MM.1S (cell line): ENCODE measurements at places on chromosomes 7 and 10.
A peak's percentile ranks its signal among the peaks of the same experiment; 100 is the strongest.

DNA sequence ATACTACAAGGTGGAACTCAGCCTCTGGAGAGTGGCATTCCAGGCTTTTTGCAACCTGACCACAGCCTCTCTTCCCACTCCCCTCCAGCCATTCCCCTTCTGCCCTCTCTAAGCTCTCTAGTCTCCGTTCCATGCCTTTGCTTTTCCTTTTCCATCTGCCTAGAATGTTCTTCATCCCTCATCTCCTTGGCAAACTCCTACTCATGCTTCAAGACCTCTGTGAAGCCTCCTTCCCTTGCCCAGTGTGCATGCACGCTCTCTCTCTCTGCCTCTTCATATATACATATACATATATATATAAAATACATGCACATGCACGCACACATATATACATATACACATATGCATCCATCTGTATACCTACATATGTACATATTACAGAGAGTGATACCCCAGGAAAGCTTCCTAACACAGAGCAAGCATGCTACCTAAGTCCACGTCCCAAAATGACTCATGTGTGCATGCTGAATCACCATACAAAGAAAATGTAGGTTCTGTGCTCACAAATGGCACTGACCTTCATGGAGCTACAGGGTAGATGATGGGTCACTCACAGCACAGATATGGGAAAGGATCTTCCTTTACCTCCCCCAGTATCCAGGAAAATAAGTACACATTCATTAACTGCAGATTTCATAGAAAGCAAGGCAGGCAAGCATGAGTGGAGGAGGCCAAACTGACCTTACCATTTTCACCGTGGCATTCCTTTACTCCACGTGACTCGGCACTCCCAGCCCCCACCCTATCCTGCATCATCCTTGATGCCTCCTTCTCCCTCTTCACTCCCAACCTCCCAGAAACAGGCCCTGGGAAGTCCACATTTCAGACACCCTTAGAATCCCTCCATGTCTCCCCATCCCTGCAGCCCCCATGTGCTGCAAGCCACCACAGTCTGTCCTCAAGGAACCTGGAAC is 238.4 kb upstream of the ZMIZ1 start:
- H3K27ac ChIP-seq, result no peak overlapping the region
- no peaks in the 10 kb centered on the region for H3K4me1 ChIP-seq
- no peaks in the 10 kb centered on the region for H3K27me3 ChIP-seq

DNA sequence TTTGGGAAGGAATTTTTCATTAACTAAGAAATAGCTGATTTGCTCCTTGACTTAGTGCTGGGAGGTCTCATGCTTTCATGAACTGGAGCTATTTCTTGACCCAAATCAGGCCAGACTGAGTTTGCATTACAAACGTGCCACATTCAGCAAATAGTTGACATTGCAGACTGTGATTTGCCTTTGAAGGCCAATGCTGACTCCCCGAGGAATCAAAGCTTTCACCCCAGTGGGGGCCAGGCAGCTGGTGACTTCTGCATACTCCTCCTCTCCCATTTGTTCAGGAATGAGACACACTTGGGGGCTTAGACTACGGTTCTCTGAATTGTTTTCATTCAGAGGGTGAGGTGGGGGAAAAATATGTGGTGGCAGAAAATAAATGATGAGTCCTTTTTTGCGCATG is 111.0 kb upstream of the JAZF1 start:
- no peaks in the 10 kb centered on the region for H3K27me3 ChIP-seq
- H3K4me3 ChIP-seq, result no peak overlapping the region
- H3K36me3 ChIP-seq, result no peaks in the 10 kb centered on the region
- no peak for DNase-seq
- H3K4me1 ChIP-seq, result no peaks in the 10 kb centered on the region

- H3K27ac ChIP-seq, result no peak overlapping the region
- no peaks in the 10 kb centered on the region for H3K36me3 ChIP-seq
- DNase-seq, result peak; percentile 81
- no peaks in the 10 kb centered on the region for H3K27me3 ChIP-seq
Observed at GRCh38 chr7:43572516-43573049, 10.3 kb upstream of the STK17A start.

- H3K27me3 ChIP-seq, result no peaks in the 10 kb centered on the region
- H3K36me3 ChIP-seq, result no peaks in the 10 kb centered on the region
- DNase-seq, result no peak
- H3K4me1 ChIP-seq, result 0 out of 2 replicates have a peak, but pooled peaks cover under 1% of the 10 kb centered on the region
Observed at GRCh38 chr10:128143531-128143930, 17.3 kb upstream of the MKI67 start.

DNA sequence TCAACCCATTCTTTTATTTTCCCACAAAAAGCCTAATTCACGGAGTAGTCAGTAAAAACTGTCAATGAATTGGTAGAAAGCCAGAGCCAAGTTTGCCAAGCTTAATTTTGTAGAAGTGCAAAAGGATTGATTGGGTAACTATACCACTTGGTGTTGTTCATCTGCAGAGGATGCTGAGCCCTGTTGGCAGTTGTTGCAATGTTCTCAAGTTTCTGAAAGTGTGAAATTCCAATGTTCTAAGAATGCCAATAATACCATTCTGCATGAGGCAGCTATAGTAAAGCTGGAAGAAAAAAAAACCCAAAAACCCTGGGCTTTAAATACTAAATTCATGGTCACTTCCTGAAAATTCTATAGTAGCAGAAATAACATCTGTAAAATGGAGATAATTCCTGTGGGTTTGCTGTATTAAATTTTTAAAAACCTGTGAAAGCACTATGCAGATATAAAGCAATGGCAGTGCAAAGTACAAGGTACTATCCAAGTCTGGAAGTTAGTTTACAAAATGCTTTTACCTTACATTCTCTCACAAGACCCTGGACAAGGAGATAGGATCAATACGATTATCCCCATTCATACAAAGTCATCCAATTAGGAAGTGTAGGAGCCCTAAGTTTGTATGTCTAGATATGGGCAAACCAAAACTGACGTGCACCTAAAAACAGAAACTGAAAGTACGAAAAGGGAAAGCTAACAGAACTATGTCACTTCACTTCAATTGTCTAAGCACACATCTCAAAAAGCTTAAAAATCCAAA is 6.0 kb upstream of the PON1 start:
- H3K27ac ChIP-seq, result no peak overlapping the region
- H3K4me1 ChIP-seq, result peaks cover 11% of the 10 kb centered on the region
- H3K4me3 ChIP-seq, result peak overlapping the region; percentile 36; the same call in 1 of the 2 replicates
- H3K36me3 ChIP-seq, result no peaks in the 10 kb centered on the region
- peak; percentile 56 for DNase-seq

DNA sequence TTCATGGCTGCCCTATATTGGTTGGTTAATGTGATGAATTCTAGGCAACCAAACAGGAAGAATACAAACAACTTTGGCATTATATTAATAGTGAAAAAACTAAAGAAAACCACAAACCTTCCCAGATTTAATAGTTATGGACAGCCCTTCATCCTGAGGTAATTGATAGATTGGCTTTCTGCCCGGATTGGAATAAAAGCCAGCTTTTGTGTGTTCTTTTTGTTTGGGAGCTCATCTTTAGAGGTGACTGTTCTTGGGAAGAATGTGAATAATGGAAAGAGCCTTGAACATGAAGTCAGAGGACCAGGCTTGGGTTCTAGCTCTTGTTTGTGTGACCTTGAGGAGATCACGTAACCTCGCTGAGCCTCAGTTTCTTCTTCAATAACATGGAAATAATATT is 92.3 kb downstream of the VTI1A start:
- H3K27ac ChIP-seq, result no peak overlapping the region
- no peak for DNase-seq
- H3K27me3 ChIP-seq, result no peaks in the 10 kb centered on the region
- H3K4me1 ChIP-seq, result peaks cover 14% of the 10 kb centered on the region

DNA sequence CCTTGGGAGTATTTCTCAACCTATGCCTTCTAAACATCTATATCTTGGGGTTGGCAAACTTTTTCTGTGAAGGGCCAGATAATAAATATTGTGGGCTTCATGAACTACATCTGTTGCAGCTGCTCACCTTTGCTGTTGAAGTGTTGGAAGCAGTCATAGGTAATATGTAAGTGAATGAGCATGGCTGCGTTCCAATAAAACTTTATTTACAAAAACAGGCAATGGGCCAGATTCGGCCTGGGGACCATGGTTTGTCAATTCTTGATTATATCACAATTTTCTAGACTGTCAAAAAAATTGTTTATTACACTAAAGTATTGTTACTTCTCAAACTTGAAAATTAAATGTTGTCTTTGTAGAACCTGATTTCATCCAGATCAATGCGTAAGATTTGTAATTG is 54.9 kb downstream of the MTPN start:
- no peak for DNase-seq
- H3K4me3 ChIP-seq, result no peak overlapping the region
- no peaks in the 10 kb centered on the region for H3K27me3 ChIP-seq
- no peaks in the 10 kb centered on the region for H3K36me3 ChIP-seq
- no peak overlapping the region for H3K27ac ChIP-seq

DNA sequence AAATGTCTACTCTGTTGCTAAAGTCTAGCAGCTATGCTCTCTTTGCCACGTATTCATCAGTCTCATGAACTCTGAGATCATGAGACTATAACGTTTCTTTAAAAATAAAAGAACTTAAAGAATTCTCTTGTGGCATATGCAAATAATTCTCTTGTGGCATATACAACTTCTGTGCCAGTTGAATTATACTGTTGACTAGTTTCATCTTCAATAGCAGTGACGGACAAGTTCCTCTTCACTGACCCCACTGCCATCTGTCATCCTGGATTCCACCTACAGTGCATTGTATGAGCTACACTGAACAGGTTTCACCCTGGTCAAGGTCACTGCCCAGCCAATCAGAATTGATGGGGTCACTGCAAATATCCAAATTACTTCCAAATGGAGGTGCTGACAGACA is 88.2 kb downstream of the CD36 start:
- no peaks in the 10 kb centered on the region for H3K36me3 ChIP-seq
- no peak for DNase-seq
- no peak overlapping the region for H3K27ac ChIP-seq
- no peaks in the 10 kb centered on the region for H3K4me1 ChIP-seq
- no peaks in the 10 kb centered on the region for H3K27me3 ChIP-seq

GRCh38 chr10:60350400-60350799 is 39.3 kb downstream of the ANK3 start:
- H3K4me3 ChIP-seq, result no peak overlapping the region
- DNase-seq, result no peak
- H3K27ac ChIP-seq, result no peak overlapping the region
- H3K27me3 ChIP-seq, result no peaks in the 10 kb centered on the region

GRCh38 chr10:86281396-86281795 is 85.2 kb downstream of the GRID1 start:
- H3K27me3 ChIP-seq, result no peaks in the 10 kb centered on the region
- no peak overlapping the region for H3K27ac ChIP-seq
- H3K4me3 ChIP-seq, result no peak overlapping the region
- no peaks in the 10 kb centered on the region for H3K4me1 ChIP-seq
- DNase-seq, result no peak

DNA sequence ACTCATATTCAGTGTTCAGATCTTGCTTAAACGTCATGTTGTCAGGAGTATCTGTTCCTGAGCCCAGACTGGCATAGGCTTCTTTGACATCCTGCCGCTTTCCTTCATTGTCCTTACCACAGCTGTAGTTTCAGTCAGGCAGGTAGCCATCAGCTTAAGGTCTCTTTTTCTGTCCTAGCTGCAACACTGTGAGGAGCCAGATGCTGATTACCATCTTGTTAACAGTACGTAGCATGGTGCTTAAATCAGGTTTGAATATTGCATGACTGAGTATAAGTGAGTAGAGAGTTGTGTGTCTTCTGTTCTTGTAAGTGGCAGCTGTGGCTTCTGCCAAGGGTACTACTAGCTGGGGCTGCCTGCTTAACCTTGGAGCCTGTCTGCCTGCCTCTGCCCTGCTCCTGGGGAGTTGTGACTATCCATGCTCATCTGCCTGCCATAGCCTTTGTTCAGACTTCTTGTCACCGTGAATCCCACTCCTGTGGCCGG is 92.6 kb downstream of the MAPK8 start:
- no peaks in the 10 kb centered on the region for H3K4me1 ChIP-seq
- H3K4me3 ChIP-seq, result no peak overlapping the region
- H3K27me3 ChIP-seq, result no peaks in the 10 kb centered on the region
- no peak overlapping the region for H3K27ac ChIP-seq

- H3K27me3 ChIP-seq, result no peaks in the 10 kb centered on the region
- peak; percentile 67 for DNase-seq
- H3K36me3 ChIP-seq, result no peaks in the 10 kb centered on the region
- 0 out of 2 replicates have a peak overlapping the region, but pooled peaks have one; percentile 14 for H3K4me3 ChIP-seq
- H3K4me1 ChIP-seq, result peaks cover 93% of the 10 kb centered on the region
Observed at GRCh38 chr7:55556031-55556430, 16.3 kb downstream of the VOPP1 start.

DNA sequence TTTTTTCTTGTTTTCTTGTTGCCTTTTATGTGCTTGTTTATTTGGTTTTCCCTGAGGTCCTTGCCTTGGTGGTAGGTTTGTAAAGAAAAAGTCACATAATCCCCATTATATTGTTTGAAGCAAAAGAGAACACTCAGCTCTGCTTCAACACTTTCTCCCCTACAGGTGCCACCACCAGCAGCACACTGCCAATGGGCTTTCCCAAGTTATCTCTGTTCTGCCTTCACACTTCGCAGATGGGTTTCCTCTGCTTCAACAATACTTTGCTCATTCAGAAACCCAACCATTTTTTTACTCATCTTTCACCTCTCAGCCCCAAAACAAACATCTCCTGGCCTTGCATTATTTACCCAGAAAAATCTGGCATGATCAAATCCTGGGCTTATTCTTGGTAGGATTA is 375.1 kb upstream of the TEX47 start:
- no peaks in the 10 kb centered on the region for H3K27me3 ChIP-seq
- no peaks in the 10 kb centered on the region for H3K4me1 ChIP-seq
- no peak overlapping the region for H3K27ac ChIP-seq

DNA sequence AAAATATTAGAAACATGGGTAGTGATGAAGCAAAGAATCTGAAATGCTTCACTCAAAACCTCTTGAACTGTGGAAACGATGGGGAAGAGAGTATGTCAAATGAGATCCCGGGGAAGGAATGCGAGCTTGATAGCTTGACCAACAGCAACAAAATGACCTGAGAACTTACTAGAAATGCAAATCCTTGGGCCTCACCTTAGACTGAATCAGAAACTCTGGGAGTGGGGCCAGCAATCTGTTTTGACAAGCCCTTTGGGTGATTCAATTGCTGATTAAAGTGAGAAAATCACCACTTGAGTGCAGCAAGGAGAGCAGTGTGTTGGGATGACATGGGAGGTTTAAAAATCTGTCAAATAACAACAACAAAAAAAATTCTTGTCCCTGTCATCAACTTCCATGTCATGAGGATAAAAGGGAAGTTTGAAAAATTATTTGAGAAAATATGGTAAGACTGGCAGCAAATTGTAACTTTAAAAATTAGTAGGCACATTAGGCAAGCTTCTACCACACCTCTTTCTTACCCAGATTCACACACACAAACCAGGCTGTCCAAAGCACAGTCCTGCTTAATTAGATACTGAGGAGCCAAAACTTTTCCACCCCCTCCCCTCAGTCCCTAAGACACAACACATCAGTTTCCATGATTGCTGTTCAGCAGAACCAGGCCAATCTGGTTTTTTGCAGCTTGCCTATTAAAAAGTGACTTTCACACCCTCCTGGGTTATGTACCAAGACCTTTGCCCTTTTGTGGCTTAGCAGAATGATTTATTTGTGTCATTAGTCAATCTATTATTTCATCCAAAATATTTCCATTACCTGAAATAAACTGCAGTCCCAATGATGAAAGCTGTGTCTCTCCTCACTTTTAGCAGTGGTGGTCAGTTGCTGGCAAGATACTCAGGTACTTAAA is 15.6 kb downstream of the CALCR start:
- H3K4me3 ChIP-seq, result no peak overlapping the region
- no peaks in the 10 kb centered on the region for H3K27me3 ChIP-seq
- H3K4me1 ChIP-seq, result no peaks in the 10 kb centered on the region
- H3K36me3 ChIP-seq, result no peaks in the 10 kb centered on the region

- no peak overlapping the region for H3K27ac ChIP-seq
- H3K27me3 ChIP-seq, result no peaks in the 10 kb centered on the region
- DNase-seq, result no peak
- no peak overlapping the region for H3K4me3 ChIP-seq
- no peaks in the 10 kb centered on the region for H3K36me3 ChIP-seq
- H3K4me1 ChIP-seq, result peaks cover 14% of the 10 kb centered on the region
Observed at GRCh38 chr10:14403881-14404623, 73.3 kb upstream of the FRMD4A start.
